Stimulated activated naive B cell treated with anti-CD40 and anti-IgM and Interleukin-4, amounts not matched to agents 10 μg/mL and 1 μg/mL and 100 μg/mL, for 72 hours (primary cell): ENCODE measurements at places on chromosomes 7 and 10.
A peak's percentile ranks its signal among the peaks of the same experiment; 100 is the strongest.

DNA sequence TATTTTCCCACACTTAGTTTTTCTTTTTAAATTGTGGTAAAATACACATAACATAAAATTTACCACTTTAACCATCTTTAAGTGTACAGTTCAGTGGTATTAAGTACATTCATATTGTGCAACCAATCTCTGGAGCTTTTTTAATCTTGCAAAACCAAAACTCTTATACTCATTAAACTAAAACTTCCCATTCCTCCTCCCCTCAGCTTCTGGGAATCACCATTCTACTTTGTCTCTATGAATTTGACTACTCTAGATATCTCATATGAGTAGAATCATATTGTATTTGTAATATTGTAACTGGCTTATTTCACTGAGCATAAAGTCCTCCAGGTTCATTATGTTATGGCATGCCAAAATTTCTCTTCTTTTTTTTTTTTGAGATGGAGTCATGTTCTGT, 86.4 kb upstream of the JAZF1 start:
- DNase-seq, result no peak

DNA sequence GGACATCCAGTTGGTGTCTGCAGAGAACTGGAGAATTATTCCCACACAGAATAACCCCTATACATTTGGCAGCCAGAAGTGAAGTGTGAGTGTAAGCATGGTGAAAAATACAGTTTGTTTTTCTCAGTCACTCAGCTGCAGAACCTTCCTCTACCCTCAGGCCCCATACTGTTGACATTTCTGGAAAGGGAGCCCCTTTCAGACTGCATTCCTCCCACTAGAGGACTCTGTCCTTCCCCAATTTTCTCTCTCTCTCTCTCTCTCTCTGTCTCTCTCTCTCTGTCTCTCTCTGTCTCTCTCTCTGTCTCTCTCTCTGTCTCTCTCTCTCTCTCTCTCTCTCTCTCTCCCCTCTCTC, 86.8 kb upstream of the STEAP1B start:
- no peak for DNase-seq

- no peak for DNase-seq
Measured at GRCh38 chr7:70589590-70589989, 542.4 kb upstream of the GALNT17 start.

GRCh38 chr10:124650820-124651401, 93.3 kb downstream of the FAM53B start:
- DNase-seq, result peak; percentile 56

- DNase-seq, result no peak
Measured at GRCh38 chr10:113061054-113061430, 111.0 kb downstream of the TCF7L2 start.

GRCh38 chr7:96178581-96178980, 143.3 kb downstream of the SLC25A13 start:
- no peak for DNase-seq

- no peak for DNase-seq
Measured at GRCh38 chr10:60973086-60973485, 29.1 kb upstream of the RHOBTB1 start.

DNA sequence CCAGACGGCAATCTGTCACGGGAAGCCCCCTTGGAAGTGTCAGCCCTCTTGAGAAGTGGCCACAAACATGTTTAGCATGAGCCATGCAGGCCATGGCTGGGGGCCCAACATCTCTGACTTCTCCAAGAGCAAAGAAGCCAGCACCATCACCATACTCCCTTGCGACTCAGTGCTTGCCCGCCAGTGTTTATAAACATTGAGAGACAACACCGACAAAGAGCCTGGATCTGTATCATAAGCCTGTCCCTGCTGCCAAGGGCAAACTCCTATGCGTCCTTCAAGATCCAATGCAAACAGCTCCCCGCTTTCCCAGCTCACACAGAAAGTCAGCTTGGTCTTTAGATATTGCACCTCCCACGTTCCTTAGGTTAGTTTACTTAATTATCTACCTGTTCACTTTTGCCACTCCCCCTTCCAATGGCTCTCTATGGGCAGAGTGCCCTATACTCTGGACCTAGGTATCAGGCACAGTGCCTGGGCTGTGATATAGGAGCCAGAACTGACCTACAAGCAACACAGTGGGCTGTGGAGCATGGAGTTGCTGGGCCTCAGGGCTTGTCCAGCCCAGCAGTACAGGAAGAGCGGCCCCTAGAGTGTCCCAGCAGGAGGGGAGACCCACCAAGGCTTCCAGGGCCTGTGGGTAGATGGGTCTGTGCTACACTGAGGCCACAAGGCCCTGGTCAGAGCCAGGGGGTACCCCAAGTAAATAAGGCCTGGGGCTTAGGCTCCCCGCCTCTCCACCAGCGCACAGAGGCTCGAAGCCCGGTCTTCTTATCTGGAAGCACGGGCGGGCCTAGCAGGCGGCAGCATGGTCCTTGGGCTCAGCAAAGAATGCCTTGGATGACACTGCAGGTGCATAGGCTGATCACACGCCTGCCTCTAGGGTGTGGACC, 37.7 kb downstream of the CAMK2B start:
- no peak for DNase-seq

GRCh38 chr7:128831178-128831993, 1.2 kb downstream of the FLNC start:
- DNase-seq, result no peak

GRCh38 chr10:75432176-75432575, 752 bp downstream of the LRMDA start:
- no peak for DNase-seq

DNA sequence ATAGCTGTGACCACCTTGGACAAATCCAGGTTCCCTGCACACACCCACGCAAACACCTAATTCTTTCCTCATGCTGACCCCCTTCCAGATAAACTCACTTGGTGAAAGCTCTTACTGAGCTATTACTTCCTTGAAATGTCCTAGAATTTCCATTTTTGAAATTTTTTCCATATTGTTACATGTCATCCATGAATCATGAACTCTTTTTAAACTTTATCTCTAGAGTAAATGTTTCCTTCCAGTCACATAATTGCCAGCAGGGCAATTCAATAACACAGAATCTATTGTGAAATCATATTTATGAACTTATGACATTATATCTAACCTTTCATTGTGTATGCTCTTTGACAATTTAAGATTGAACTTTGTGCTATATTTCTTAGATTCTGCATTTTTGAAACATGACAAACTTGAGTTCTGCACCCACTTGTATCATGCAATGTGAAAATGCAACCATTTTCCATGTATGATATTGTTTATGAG, 26.8 kb upstream of the FGL2 start:
- no peak for DNase-seq

- DNase-seq, result no peak
Measured at GRCh38 chr10:79055100-79055782, 13.5 kb upstream of the ZMIZ1 start.

- DNase-seq, result no peak
Measured at GRCh38 chr7:121214657-121215056, 114.1 kb upstream of the WNT16 start.

GRCh38 chr7:143287935-143288826, at the start of gene CASP2:
TSS of gene CASP2 (plus strand) at chr7:143288351. CDS start at chr7:143288456, 105 bp downstream.
- DNase-seq, result peak; percentile 97

DNA sequence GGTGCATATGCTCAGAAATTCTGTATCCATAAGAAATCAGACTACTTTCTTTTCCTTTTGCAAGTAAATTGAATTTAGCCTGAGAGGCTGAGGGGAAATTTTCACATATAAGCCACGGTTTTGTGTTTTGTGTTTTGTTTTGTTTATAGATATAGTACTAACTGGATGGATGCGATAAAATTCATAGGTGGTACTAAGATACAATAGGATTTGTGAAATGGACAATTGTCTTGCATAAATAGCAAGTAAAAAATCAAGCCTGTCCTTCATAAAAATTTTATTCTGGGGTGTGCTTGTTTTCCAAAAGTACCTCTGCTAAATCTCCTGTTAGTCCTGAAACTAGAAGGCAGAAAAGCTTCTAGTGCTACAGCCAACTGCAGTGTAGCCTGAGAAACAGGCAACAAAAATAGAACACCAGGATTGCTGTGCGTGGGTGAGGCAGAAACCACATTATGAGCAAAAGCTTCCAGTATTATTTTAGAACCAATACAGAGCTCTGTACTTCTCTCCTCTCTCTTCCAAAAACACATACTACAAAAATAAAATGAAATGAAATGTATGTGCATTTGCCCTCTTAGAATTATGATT, 634 bp upstream of the HDAC9 start:
- DNase-seq, result peak; percentile 20

GRCh38 chr10:72809006-72809405, 84.5 kb upstream of the OIT3 start:
- no peak for DNase-seq

DNA sequence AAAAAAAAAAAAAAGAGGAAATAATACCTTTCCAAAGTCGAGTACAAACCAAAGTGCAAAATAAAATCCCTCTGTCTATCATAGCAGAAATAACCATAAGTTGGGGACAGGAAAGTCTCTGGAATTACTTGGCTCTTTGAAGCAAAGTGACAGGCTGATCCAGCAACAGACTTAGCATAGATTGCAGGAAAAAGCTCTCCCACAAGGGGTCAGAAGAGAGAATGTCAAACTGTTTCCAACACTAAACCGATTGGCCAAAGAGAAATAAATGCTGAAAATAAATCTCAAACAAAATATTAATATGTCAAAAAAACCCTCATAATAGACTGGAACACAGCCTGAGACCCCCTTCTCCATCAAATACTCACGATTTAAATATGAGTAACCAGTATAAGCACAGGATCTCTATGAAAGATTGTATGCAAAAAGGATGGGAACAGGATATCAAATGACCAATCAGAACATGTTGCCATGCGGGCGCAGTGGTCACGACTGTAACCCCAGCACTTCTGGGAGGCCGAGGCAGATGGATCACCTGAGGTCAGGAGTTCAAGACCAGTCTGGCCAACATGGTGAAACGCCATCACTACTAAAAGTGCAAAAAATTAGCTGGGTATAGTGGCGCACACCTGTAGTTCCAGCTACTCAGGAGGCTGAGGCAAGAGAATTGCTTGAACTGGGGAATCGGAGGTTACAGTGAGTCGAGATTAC, 1000.7 kb upstream of the LRRN3 start:
- no peak for DNase-seq
